ENCODE measurements at places on chromosomes 16 and 17. TPM values are rescaled to one million over a fixed set of nuclear protein-coding genes. Genes with fewer than 3 reads are reported as not detected.

SLC6A4 gene
- not detected for total RNA-seq

C17orf100 gene
- total RNA-seq, result not detected

CIITA gene
- total RNA-seq, result 65.0 TPM

GAST gene
- total RNA-seq, result not detected

MFAP4 gene
- 138 TPM for total RNA-seq

CMTM2 gene
- total RNA-seq, result not detected

ENKD1 gene
- 15.4 TPM for total RNA-seq

LDAF1 gene
- 46.1 TPM for total RNA-seq

PRRT2 gene
- total RNA-seq, result 2.9 TPM
